Stimulated activated CD8-positive, alpha-beta memory T cell treated with anti-CD3 and anti-CD28 coated beads, Interleukin-7, amount 100 ng/mL, for 1 hour (primary cell): ENCODE measurements at places on chromosomes 6 and 20.

GRCh38 chr6:152736687-152737273 lies 13.8 kb upstream of the VIP start:
- no peak for DNase-seq

GRCh38 chr6:77040568-77041195 lies 422.6 kb downstream of the HTR1B start:
- no peak for DNase-seq

- no peak for DNase-seq
Measured at GRCh38 chr6:54366667-54367327, 58.6 kb downstream of the TINAG start.

DNA sequence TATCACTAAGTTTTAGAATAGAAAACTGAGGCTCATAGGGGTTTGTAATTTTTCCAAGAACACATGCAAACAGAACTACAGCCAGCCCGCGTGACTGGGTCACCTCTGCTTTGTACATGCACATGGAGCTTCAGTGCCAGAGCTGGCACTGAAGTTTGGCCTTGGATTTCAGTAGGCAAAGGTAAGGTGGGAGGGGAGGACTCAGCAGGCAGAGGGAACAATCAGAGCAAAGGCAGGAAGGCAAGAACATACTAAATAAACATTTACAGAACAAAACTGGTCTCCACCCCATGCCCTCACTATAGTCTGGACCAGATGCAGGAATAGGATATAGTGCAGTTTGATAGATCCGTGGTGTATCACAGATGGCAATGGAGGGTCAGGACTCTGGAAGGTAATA lies 13.6 kb upstream of the ABRACL start:
- DNase-seq, result no peak

DNA sequence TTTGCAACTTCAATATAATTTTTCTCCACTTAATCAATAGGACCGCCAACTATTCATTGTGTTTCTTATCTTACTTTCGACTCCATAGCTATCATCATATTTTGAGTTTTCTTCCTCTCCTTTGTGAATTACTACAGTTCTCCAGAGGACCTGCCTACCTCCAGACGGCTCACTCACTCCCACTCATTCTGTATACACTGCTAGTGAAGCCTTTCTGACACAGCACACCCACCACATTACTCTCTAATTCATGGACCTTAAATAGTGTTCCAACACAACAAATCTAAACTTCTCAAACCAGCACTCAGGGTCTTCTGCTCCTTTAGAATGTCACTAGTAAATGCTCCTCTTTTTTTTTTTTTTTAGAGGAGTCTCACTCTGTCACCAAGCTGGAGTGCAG lies 23.8 kb downstream of the FKBP5 start:
- DNase-seq, result no peak

- no peak for DNase-seq
Measured at GRCh38 chr20:24721891-24722568, 227.0 kb upstream of the CST7 start.

DNA sequence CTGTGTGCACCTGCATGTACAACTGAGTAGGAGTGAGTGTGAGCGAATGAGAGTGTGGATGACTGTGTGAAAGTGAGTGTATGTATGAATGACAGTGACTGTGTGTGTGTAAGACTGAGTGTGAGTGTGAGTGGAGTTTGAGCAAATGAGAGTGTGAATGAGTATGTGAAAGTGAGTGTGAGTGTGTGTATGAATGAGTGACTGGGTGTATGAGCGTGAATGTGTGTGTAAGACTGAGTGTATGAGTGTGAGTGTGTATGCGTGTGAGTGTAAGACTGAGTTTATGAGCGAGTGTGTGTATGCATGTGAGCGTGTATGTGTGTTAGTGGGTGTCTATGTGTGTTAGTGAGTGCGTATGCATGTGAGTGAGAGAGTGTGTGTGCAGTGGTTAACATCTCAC lies 220.8 kb downstream of the QKI start:
- DNase-seq, result no peak

- no peak for DNase-seq
Measured at GRCh38 chr20:57048027-57048869, 218.2 kb downstream of the BMP7 start.

GRCh38 chr20:57665589-57665971 lies 44.2 kb downstream of the PMEPA1 start:
- DNase-seq, result no peak

DNA sequence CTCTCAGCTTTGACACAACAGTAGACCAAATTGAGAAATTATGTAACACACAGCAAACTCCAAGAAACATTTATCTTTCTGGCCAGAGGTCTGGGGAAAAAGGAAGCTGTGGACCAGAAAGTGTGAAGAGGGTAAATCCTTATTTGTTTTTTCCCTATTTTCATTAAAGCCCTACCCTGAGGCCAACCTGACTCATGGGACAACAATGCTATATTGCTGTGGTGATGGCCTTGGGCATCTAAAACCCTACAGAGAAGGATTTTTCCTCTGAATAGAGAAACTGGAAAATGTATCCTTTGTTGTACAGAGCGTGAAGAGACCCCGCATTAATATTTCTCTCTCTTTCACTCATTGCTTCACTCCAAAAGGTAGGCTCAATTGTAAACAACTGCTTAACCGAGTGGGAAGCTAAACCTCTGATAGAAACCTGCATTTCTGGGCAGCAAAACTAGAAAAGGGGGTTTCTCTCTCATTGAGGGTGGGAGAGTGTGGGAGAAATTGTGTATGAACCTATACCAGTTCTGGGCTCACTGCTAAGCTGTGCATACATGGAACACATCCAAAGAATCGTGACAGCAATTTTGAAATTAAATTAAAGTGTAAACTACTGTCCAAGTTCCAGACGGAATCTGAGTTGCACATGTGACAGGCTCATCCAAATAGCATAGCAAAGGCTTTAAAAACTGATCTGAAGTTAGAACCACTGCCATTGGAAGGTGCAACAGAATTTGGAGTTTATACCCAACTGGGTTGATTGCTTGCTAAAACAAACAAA lies 175.5 kb downstream of the CLVS2 start:
- DNase-seq, result no peak

DNA sequence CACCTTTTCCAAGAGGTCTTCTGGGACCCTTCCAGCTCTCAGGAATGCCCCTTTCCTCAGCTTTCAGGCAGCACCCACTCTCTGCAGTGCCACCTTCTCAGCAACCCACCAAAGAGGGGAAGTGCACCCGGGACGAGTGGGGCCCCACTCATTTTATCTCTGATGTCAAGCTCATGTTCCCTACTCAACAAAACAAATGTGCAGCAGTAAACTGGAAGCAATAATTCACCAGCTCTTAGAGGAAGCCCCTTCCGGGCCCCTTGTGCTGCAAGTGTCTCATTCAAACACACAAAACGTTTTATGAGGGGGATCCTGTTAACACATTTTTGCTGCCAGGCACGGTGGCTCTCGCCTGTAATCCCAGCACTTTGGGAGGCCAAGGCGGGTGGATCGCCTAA lies 13.6 kb downstream of the GFOD1 start:
- DNase-seq, result no peak

DNA sequence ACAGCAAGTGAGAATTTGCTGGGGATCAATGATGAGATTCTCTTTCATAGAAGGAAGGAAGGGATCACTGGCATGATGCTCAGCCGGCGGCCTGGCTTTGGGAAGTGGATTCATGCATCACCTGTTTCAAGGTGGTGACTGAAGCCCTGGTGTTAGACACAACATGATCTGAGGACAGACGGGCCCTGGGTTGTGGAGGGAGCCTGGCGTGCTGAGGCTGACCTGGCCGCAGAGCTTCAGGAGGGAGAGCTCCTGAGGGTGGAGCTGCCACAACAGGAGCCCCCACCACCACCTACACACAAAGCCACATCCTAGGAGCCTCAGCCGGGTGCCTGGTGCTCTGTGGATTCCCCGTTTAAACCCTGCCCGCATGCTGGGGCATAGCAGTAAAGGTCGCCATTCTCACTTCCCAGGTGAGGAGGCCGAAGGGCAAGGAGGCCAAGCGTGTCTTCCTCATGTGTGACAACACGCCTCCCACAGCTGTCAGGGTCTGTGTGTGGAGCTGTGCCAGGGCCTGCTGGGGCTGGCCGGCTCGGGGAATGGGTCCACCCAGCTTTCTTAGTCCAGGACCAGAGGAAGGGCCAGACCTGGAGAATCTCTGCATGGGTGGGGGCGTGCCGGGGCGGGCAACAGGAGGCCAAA lies 107.0 kb downstream of the ERMARD start:
- no peak for DNase-seq

DNA sequence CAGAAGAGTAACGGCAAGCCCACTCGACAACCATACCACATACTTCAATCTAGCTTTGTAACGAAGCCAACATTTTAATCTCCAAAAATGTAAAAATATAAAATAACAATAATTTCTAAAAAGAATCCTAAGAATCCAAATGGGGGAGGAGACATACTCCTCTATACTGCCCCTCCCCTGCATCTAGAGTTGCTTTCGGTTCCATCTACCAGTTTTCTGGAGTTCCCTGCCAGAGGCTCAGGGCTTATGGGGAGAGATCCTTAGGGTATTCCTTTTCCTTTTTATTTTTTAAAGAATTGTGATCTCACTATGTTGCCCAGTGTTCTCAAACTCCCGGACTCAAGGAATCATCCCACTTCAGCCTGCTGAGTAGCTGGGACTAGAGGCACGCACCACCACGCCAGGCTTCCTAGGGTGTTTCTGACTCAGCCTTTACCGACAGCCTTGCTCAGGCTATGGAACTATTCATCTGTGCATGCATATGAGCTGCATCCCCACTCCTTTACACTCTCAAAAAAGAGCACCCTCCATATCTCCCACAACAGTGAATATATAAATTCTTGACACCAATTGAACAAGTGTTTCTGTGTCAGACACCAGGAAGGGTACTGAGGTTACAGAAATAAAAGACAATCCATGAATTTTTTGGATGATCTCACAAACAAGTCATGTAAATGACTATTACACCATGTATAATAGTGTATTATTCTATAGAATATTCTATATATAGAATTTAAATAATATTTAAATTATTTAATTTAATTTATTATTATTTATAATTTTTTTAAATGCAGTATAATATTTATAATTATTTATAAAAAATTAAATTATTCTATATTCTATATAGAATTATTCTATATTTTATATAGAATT lies 40.7 kb upstream of the UBR2 start:
- no peak for DNase-seq

GRCh38 chr6:508614-509013 lies 117.1 kb downstream of the IRF4 start:
- no peak for DNase-seq

- peak; percentile 26 for DNase-seq
Measured at GRCh38 chr6:163554663-163555062, 140.1 kb downstream of the QKI start.
